ENCODE measurements at places on chromosomes 2 and 18.
A peak's percentile ranks its signal among the peaks of the same experiment; 100 is the strongest.

- H3K36me3 ChIP-seq: no peaks in the 10 kb centered on the region
- H3K27me3 ChIP-seq: no peaks in the 10 kb centered on the region
- DNase-seq: no peak
- H3K4me1 ChIP-seq: no peaks in the 10 kb centered on the region
- no peak overlapping the region for H3K27ac ChIP-seq
Observed at GRCh38 chr2:233996461-233996860, 54.0 kb upstream of the SPP2 start.

DNA sequence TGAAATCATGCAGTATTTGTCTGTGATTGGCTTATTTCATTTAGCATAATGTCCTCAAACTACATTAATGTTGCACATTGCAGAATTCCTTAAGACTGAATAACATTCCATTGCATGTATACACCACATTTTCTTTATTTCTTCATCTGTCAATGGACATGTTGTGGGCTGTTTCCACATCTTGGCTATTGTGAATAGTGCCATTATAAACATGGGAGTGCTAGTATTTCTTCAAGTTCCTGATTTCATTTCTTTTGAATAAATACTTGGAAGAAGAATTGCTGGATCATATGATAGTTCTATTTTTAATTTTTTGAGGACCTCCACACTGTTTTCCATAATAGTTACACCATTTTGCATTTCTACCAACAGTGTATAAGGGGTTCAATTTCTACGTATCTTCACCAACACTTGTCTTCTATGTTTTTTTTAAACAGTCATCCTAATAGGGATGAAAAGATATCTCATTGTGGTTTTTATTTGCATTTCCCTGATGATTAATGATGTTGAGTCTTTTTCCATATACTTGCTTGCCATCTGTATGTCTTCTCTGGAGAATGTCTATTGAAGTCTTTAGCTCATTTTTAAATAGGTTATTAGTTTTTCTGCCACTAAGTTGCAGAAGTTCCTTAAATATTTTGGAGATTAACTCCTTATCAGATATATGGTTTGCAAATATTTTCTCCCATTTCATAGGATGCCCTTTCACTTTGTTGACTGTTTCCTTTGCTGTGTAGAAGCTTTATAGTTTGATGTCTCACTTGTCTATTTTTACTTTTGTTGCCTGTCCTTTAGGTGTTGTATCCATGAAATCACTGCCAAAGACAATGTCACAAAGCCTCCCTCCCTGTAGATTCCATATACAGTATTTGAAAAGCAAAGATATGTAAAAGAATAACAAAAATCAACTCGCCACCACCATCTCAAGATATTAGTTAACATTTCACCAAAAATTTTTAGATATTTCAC, 14.6 kb downstream of the FBXO11 start:
- no peak for DNase-seq
- H3K4me1 ChIP-seq: peaks cover 67% of the 10 kb centered on the region
- no peak overlapping the region for H3K27ac ChIP-seq
- H3K4me3 ChIP-seq: no peak overlapping the region
- H3K36me3 ChIP-seq: no peaks in the 10 kb centered on the region

DNA sequence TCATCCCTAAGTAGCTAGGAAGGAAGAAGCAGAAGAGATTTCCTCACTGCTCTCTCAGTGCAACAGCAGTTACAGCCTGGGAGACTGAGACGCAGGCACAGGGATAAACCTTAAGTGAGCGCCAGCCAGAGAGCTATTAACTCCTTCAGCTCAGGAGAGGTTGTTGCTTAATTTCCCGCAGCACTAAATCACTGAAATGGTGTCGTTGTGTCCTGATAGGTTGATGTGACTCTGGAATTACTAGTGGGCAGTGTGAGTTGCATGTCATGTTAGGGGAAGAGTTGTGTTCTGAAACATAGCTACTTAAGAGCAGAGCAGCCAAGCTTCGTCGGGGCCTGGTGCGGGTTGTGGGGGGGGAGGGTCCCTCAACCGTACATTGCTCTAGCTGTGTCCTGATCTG, 225.8 kb downstream of the NAPG start:
- no peak overlapping the region for H3K27ac ChIP-seq
- DNase-seq: no peak
- no peaks in the 10 kb centered on the region for H3K27me3 ChIP-seq
- H3K4me3 ChIP-seq: no peak overlapping the region

DNA sequence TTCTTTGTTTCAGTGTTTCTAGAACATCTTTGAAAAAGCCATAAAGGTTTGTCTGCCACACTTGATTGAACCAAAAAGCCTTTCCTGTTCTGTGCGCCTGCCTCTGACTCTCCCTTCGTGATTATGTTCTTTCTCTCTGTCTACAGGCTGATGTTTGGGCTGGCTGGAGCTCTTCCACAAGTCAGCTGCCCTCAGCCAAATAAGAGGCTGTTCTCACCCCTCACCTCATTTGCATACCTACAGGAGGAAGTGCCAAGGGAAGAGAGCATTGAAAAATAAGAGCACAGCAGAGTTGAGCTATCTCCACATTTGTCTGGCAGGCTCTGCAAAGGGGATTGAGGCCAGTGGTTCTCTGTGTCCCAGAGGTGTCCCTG, 15.8 kb downstream of the INPP5D start:
- H3K4me3 ChIP-seq: no peak overlapping the region
- H3K36me3 ChIP-seq: no peaks in the 10 kb centered on the region
- H3K27me3 ChIP-seq: no peaks in the 10 kb centered on the region
- no peak overlapping the region for H3K27ac ChIP-seq
- H3K4me1 ChIP-seq: peaks cover 16% of the 10 kb centered on the region

DNA sequence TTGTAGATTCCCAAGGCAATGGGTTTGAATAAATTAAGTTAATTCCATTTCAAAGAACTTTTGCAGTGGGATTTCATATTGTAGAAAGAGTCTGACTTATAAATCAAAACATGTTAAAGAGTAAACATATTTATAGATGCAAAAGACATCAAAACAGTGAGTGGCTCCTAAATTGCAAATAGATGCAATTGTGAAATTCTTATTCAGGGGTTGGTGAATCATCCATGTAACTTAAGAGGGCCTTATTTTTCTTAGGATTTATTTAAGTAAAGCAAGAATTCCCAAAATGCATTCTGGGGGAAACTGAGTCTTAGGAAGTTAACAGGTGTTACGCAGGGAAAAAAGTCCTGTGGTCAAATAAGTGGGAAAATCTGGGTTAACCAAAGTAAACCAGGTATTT, 11.3 kb downstream of the TANC1 start:
- H3K4me3 ChIP-seq: no peak overlapping the region
- H3K27ac ChIP-seq: no peak overlapping the region
- no peaks in the 10 kb centered on the region for H3K36me3 ChIP-seq
- peaks cover 11% of the 10 kb centered on the region for H3K4me1 ChIP-seq
- no peak for DNase-seq
- H3K27me3 ChIP-seq: no peaks in the 10 kb centered on the region

DNA sequence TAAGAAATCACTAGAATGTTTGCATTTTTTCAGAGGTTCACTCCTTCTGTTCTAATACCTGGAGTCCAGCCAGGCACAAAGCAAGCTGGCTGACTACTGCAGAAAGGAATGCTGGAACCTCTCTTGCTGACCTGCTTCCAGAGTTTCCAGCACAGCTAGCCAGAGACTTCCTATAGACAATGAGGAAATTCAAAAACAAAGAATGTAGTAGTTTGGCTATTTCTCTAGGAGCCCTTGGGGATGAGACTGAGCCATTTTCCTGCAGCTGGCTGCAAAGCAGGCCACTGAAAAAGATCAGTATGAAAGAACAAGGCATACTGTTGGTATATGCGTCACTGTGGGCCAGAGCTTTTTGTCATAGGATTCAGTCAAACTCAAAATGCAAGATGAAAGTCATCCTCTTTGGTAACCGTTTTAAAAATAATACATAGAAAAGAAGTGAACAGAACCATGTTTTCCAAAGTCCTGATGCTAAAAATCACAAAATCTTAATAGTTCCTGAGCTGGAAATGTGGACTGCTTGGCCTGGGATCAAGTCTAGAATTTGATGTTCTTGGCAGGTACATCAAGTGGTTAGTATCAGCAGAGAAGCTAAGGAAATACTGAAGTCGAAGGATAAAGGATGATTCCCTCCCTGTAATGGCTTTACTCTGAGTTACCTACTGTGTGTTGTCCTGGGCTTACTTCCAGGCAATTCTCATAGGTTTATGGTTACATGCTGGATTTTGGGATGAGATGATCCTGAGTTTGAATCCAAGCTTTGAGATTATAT, 9.0 kb upstream of the DSEL start:
- H3K4me3 ChIP-seq: no peak overlapping the region
- no peaks in the 10 kb centered on the region for H3K27me3 ChIP-seq
- H3K27ac ChIP-seq: peak overlapping the region; percentile 35
- H3K4me1 ChIP-seq: no peaks in the 10 kb centered on the region
- DNase-seq: no peak

DNA sequence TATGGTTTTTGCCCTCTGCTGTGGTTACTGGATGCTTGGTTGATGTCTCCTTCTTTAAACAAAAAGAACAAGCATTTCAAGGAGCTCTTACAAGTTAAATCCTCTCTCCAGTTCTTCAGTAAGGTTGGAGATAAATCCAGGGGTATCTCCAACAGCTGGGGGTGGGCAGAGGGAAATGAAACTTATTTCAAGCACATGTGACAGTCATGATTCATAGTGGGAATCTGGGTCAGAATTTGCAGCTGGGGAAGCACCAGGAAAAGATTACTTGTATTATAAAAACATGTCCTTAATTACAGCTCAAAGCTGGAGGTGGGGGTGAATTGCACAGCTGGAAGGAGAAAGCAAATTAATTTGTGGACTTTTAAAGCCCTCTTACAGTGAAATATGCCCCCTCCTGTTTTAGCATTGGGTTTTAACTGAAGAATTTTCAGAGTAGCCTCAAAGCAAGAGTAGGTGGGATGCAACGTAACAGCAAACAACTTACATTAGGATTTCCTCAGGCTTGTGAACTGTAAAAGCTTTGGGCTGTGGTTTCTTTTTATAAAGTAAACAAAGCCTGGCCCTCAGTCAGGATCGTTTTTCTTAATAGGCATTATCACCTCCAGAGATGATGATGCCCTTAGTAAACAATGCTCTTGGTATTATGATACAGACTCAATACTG, 596.4 kb downstream of the NYAP2 start:
- peak overlapping the region; percentile 18 for H3K27ac ChIP-seq
- DNase-seq: no peak
- no peaks in the 10 kb centered on the region for H3K36me3 ChIP-seq

- no peak for DNase-seq
- H3K4me3 ChIP-seq: no peak overlapping the region
- no peak overlapping the region for H3K27ac ChIP-seq
- no peaks in the 10 kb centered on the region for H3K36me3 ChIP-seq
- H3K4me1 ChIP-seq: no peaks in the 10 kb centered on the region
Observed at GRCh38 chr2:105315314-105315713, 14.2 kb downstream of the TGFBRAP1 start.

DNA sequence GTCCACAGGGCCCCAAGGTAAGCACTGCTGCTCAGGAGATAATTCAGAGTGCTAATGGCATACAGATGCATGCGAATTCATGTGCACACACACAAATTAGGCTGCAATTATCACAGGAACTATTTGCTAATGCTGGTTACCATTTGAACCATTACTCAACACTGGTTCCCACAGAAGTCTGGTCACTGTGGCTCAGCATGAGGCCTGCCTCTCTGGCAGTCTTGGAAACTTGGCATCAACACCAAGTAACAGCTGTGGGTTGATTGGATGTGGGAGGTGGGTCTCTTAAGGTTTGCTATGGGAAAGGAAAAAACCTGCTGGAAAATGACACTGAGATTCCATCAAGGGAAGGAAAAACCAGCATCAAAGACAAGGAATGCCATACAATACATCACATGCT, 105.0 kb downstream of the CELF4 start:
- no peaks in the 10 kb centered on the region for H3K36me3 ChIP-seq
- no peaks in the 10 kb centered on the region for H3K4me1 ChIP-seq
- no peak overlapping the region for H3K27ac ChIP-seq
- no peak overlapping the region for H3K4me3 ChIP-seq
- no peaks in the 10 kb centered on the region for H3K27me3 ChIP-seq

DNA sequence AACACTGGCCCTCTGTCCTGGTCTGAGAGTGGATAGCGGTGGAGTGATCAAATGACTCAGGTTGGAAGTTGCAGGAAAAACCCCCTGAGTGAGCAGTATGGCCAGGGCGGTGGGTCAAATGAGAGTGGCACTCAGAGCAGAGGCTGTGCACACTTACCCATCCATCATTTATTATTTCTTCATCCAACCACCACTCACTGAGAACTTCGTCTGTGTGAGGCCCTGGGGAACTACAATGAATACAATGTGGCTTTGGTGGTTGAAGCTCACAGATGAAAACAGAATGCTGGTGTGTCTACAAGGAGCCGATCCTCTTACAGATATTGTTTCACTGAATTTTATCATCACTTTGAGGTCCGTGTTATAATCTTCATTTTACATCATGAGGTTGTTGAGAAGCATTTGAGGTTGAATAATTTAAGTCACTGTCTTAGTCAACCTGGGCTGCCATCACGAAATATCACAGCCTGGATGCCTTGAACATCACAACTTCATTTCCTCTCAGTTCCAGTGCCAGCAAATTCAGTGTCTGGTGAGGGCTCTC, 73.4 kb upstream of the ID2 start:
- H3K27ac ChIP-seq: no peak overlapping the region
- H3K27me3 ChIP-seq: no peaks in the 10 kb centered on the region
- H3K4me1 ChIP-seq: no peaks in the 10 kb centered on the region
- no peak overlapping the region for H3K4me3 ChIP-seq

- H3K4me3 ChIP-seq: no peak overlapping the region
- H3K36me3 ChIP-seq: no peaks in the 10 kb centered on the region
- no peak overlapping the region for H3K27ac ChIP-seq
Observed at GRCh38 chr2:206164261-206164862, 4.7 kb downstream of the EEF1B2 start.

DNA sequence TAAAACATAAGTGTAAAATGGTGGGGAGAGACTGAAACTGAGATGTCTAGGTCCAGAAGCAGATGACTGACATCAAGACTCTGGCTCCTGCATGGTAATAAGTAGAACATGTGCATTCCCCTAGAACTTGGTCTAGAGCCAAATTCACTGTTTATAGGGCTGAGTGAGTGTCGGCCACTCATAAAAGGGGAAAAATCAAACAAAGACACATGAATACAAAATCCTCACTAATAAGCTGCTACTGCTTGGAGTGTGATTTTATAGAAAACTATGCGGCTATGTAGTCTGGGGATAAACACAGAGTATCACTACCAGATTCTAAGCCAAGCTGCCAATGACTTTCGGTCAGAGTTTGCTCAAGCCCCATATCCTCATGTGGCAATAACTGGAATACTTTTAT, 1080.8 kb upstream of the DDX18 start:
- H3K4me3 ChIP-seq: no peak overlapping the region
- H3K4me1 ChIP-seq: no peaks in the 10 kb centered on the region
- H3K27ac ChIP-seq: no peak overlapping the region
- no peak for DNase-seq

All from vagina (tissue), 2 donors.